ENCODE measurements at places on chromosomes 3 and 15. TPM values are rescaled to one million over a fixed set of nuclear protein-coding genes. Genes with fewer than 3 reads are reported as not detected.

Gene MINAR1
- 0.28 TPM for total RNA-seq

DNA sequence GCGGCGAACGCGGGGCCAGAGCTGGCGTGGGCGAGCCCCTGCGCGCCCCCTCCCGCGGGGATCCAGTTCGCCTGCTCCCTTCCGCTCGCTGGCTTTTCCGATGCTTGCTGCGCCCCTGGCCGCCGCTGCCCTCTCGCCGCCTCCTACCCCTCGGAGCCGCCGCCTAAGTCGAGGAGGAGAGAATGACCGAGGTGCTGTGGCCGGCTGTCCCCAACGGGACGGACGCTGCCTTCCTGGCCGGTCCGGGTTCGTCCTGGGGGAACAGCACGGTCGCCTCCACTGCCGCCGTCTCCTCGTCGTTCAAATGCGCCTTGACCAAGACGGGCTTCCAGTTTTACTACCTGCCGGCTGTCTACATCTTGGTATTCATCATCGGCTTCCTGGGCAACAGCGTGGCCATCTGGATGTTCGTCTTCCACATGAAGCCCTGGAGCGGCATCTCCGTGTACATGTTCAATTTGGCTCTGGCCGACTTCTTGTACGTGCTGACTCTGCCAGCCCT, 721 bp downstream of the P2RY1 start:
- H3K36me3 ChIP-seq, result no peaks in the 10 kb centered on the region
- H3K27ac ChIP-seq, result peak overlapping the region; percentile 63
- H3K27me3 ChIP-seq, result peaks cover 14% of the 10 kb centered on the region
- H3K4me3 ChIP-seq, result peak overlapping the region; percentile 52

DNA sequence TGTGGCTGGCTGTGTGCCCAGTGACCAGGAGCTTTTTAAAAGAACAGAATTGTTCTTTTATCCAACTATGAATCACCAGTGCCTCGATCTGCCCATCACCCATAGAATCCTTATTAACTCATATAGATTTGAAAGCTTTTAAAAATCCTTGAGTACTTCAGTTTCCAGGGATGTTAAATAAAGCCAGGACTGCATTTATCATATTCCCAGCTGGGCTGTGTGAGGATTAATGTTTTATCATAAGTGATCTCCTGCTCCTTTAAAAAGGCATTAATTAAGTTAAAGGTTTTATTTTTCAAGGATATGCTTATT, 234.0 kb downstream of the MYRIP start:
- no peak for DNase-seq
- no peaks in the 10 kb centered on the region for H3K36me3 ChIP-seq
- H3K27ac ChIP-seq, result no peak overlapping the region
- H3K4me3 ChIP-seq, result no peak overlapping the region
- no peaks in the 10 kb centered on the region for H3K4me1 ChIP-seq
- H3K27me3 ChIP-seq, result no peaks in the 10 kb centered on the region

Gene TMEM202
- not detected for total RNA-seq

DNA sequence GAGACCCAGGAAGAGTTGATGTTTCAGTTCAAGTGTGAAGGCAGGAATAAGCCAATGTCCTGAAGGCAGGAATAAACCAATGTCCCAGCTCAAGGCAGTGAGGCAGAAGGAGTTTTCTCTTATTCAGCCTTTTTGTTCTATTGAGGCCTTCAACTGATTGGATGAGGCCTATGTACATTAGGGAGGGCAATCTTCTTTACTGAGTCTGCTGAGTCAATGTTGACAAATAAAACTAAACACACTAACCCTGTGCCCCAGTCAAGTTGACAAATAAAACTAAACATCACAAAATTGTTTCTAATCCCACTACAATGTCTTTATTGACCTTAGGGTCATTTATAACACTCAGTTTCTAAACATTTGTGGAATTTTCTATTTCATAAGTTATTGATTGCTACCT, 100.0 kb downstream of the CACNA2D3 start:
- no peak overlapping the region for H3K4me3 ChIP-seq
- H3K36me3 ChIP-seq, result no peaks in the 10 kb centered on the region
- DNase-seq, result no peak
- no peaks in the 10 kb centered on the region for H3K4me1 ChIP-seq

DNA sequence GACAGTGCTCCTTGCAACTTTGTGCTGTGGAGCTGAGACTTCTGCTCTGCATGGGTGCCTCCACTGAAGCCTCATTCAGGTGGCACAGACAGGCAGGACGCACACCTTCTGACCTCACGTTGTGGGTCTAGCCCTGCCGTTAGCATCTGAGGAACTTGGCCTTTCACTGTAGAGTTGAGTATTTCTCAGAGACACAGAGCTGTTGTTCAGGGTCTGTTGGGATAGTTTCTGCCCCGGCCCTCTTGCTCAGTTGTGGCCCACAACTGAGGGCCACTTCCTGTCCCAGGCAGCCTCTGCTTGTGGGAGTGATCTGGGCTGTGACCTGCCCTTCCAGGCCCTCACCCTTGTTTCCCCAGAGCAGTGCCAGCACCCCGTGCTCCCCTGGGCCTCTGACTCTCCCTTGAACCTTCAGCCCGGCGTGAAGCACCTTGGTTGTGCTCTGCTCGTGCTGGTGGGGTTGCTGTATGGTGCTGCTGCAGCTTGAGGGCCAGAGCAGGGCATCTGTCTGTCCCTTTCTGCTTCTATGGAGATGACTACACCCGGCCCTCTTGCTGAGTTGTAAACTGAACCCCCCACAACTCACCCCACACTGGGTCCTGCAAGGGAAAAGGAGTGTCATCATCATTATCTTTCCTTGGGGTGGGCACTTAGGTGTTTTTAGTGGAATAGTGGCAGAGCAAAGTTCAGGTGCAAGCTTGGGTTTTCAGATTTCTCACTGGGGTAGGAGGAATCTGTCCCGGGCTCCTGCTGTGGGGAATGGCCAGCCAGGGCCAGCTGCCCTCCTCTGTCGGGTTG, 11.7 kb downstream of the BAHD1 start:
- no peaks in the 10 kb centered on the region for H3K36me3 ChIP-seq
- no peaks in the 10 kb centered on the region for H3K27me3 ChIP-seq
- H3K27ac ChIP-seq, result no peak overlapping the region
- H3K4me3 ChIP-seq, result no peak overlapping the region

Gene TTLL13
- total RNA-seq, result not detected

Gene RBP2
- total RNA-seq, result not detected

Gene CLDN16
- not detected for total RNA-seq

Measured in sigmoid colon (tissue), 7 donors.